Effector CD4-positive, alpha-beta T cell (primary cell): ENCODE measurements at places on chromosomes 7 and 10.

- DNase-seq = no peak
These were observed 144.5 kb downstream of the LRMDA start for GRCh38 chr10:75575940-75576339.

- no peak for DNase-seq
These were observed 30.1 kb upstream of the CDHR3 start for GRCh38 chr7:105932835-105933477.

DNA sequence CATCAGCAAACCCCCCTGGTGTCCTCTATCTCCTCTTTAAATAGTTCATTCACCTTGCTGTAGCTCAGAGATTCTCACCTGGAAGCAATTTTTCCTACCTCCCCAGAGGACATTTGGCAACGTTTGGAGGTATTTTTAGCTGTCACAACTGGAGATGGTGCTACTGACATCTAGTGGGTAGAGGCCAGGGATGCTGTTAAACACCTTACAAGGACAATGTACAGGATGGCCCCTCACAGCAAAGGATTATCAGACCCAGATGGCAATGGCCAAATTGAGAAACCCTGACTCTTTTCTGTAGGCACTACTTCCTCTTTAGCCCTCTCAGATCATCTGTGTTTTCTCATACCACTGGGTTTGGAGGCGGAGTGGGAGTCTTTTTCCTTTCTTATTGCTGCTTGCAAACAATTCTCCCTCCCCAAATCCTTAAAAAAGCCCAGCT, 13.2 kb upstream of the TRA2A start:
- DNase-seq = no peak

GRCh38 chr7:12211711-12212485, 804 bp downstream of the TMEM106B start:
- DNase-seq = no peak

- no peak for DNase-seq
These were observed 3.4 kb upstream of the VOPP1 start for GRCh38 chr7:55575733-55576132.
